ENCODE measurements at places on chromosomes 13 and 19.

- DNase-seq: no peak
Observed at GRCh38 chr19:44588771-44589112, 24.6 kb upstream of the IGSF23 start.

DNA sequence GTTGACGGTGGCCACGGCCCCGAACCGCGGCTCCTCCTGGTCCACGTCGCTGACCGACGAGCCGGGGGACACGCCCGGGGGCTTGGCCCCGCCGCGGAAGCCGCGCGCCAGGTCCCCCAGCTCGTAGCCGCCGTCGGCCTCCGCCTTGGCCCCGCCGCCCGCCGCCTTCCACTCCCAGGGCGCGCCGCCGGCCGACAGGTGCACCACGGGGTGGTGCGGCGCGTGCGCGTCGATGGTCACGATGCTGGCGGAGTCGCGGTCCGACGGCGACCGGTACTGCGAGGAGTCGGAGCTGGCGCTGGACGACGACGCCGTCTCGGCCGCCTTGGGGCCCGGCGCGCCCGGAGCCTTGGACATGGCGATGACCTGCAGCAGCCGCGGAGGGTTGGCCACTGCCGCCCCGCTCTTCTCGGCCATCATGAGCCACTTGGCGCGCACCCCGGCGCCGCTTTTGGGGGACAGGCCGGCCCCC is 9.0 kb downstream of the PLPPR3 start:
- peak; percentile 48 for DNase-seq

DNA sequence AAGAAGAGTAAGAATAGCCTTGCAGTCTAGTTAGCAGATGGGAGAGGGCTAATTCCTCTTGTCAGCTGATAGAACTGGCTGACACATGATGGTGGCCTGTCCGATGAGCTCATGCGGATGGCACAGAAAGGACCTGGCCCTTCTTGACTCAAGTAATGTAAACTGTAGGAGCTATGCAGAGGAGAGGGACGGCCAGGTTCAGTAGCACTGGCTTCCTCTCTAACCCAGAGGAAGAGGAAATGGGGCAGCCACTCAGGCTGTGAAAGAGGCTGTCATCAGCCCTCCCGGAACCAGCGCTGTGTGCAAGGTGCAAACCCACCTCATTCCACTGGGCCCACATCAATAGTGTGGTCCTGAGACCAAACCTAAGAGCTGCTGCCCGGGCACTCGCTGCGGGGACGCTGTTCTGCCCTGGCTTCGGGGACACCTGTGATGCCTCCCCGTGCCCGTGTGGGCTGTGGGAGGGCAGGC is 30.8 kb upstream of the USE1 start:
- no peak for DNase-seq

- DNase-seq: peak; percentile 23
Observed at GRCh38 chr19:29663861-29664752, 1.2 kb upstream of the PLEKHF1 start.

DNA sequence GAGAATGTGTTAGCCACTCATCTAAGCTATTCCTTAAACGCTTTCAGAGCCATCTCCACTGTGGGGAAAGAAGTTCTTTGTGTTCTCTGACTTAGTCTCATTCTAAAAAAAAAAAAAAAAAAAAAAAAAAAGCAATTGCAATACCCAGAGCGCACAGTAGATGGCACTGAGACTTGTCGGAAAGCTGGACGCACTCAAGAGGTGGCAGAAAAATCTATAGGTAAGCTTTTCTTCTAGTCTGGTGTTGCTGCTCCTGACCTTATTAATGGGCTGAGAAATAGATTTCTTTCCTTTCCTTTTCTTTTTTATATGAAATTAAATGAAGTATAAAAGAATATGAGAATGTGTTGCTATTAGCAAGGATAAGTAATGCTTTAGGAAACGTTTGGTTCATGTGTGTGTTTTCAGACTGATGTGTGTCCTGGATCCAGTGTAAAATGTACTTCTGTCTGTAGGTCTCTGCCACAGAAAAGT is 4.7 kb upstream of the GJB2 start:
- no peak for DNase-seq

DNA sequence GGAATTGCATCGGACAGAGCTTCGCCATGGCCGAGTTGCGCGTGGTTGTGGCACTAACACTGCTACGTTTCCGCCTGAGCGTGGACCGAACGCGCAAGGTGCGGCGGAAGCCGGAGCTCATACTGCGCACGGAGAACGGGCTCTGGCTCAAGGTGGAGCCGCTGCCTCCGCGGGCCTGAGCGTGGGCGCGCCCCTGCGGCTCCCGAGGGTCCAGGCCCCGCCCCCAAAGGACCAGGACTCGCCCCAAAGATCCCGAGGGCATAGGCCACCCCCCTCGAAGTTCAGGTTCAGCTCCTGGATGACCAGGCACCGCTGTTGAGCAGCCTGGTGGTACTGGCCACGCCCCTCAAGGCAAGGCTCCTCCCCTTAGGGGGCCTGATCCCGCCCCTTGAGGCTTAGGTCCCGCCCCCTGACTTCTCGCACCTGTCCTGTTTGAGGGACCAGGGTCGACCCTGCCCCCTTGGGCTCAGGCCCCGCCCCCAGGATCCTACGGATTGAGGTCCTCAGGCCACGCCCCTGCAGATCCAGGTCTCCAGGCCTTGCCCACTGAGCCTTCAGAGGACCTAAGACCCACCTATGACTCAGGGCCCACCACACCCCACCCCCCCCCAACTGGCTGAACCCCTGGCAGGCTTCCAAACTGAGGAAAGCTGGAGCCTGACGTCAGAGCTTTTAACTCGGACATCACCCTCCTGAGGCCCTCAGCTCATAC is 43.1 kb downstream of the CYP4F22 start:
- peak; percentile 34 for DNase-seq

- no peak for DNase-seq
Observed at GRCh38 chr19:18046059-18046718, 38.2 kb downstream of the ARRDC2 start.

GRCh38 chr19:48183356-48183755 is 12.9 kb downstream of the ZSWIM9 start:
- no peak for DNase-seq

DNA sequence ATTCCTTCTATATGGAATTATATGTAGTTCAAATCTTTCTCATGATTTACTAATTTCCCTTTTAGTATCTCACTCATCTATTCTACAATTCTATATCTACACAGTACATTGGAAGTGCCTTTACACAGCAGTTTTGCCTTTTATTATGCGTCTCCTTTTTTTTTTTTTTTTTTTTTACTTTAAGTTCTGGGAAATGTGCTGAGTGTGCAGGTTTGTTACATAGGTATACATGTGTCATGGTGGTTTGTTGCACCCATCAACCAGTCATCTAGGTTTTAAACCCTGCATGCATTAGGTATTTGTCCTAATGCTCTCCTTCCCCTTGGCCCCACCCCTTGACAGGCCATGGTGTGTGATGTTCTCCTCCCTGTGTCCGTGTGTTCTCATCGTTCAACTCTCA is 1150.1 kb upstream of the PRR20A start:
- no peak for DNase-seq

- DNase-seq: no peak
Observed at GRCh38 chr19:33794683-33795369, 1.8 kb upstream of the KCTD15 start.

- no peak for DNase-seq
Observed at GRCh38 chr19:1551068-1552040, 16.8 kb downstream of the MEX3D start.

DNA sequence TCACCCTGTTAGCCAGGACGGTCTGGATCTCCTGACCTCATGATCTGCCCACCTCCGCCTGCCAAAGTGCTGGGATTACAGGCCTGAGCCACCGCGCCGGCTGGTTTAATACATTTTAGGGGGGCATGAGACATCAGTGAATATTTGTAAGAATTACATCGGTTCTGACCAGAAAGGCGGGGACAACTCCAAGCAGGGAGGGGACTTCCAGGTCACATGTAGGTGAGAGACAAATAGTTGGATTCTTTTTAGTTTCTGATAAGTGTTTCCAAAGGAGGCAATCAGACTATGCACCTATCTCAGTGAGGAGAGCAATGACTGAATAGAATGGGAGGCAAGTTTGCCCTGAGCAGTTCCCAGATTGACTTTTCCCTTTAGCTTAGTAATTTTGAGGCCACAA is 3.7 kb upstream of the ZNF552 start:
- DNase-seq: no peak

- DNase-seq: no peak
Observed at GRCh38 chr13:31209841-31210210, 10.1 kb downstream of the B3GLCT start.

GRCh38 chr13:62799038-62799535 is 1383.4 kb upstream of the PCDH20 start:
- DNase-seq: no peak

DNA sequence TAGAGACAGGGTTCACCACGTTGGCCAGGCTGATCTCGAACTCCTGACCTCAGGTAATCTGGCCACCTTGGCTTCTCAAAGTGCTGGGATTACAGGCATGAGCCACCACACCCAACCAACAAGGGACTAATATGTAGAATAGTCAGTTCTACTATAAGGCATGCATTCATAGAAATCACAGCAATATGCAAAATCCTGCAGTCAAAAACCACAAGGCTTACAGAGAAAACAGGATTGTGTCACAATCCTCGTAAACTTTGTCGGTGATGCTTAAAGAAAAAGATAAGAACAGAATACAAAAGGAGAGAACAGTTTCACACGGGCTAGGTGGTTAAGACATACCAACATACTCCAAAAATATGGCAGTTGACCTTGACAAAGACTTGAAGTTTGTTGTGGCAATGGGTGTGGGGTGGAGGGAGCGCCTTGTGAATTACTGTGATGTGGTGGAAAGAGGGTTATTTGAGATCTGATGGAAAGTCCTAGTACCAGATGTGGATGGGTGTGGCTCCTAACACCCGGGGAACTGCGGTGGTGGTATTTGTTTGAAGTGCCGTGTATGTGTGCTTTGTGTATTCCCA is 12.4 kb downstream of the NOSIP start:
- no peak for DNase-seq

DNA sequence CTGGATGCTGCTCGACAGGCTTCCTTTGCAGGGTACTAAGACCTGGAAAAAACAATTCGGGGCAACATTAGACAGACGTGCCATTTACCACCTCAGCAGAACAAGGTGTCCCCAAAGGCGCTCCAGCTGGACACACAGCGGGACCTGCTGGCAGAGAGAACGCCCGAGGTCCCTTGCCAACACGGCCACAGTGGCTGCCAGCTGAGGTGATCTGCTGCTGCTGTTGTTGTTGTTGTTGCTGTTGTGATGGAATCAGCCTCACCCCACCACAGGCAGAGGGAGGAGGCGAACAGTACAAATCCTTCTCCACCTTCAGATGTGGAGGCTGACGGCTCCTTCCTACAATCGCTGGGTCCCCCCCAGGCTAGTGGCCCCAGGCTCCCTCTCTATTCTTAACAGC is 25.2 kb downstream of the ANKRD27 start:
- no peak for DNase-seq

GRCh38 chr13:113588394-113589111 is 4.0 kb downstream of the TFDP1 start:
- no peak for DNase-seq

DNA sequence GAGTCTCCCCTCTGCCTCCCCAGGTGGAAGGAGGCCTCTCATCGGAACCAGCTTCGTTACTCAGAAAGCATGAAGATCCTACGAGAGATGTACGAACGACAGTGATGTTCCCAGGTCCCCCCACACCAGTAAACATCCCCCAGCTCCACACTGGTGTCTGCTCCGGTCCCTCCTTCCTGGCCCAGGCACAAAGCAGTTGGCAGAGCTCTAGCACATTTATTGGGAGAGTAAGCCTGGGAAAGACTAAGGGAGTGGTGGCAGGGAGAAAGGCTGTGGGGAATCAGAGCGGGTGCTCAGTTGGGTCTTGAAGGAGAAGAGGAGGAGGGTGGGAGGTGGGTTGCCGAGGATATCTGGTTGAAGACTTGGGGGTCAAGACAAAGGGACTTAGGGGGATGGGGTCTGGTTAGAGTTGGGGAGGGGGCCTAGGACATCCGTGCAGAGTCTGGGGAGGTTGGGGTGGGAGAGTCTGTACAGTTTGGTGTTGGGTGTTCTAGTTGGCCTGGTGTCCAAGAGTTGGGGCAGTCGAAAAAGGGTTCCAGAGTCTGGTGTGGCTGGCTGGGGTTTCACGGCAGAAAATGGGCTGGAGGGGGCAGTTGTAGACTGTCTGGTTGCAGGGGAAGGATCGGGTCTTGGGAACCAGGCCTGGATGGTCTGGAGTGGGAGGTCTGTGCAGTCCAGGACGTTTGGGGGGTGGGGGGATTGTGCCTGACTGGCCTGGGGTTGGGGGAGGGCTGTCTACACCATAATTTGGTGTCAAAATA is 2.3 kb downstream of the HSPB6 start:
- DNase-seq: peak; percentile 24

DNA sequence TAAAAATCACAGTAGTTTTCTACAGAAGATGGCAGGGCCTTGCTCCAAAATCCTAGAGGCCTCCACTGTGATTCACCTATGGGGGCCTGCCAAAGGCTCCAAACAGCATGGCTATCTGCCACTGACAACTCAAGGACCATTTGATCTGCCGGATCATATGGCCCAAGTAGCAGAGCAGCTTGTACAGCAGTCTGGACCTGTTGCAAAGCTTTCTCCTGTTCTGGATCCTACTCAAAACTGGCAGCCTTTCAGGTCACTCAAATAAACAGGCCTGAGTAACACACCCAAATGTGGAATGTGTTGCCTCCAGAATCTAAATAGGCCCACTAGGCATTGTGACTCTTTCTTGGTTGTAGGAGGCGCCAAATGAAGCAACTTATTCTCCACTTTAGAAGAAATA is 1049.3 kb downstream of the PCDH9 start:
- DNase-seq: no peak

GRCh38 chr19:54518844-54519243 is 16.2 kb downstream of the LAIR2 start:
- peak; percentile 33 for DNase-seq

GRCh38 chr13:44306371-44307192 is 67.0 kb upstream of the SERP2 start:
- no peak for DNase-seq

- no peak for DNase-seq
Observed at GRCh38 chr13:110300090-110300815, 6.7 kb downstream of the COL4A1 start.

- DNase-seq: no peak
Observed at GRCh38 chr19:18286973-18287635, 5.7 kb upstream of the JUND start.

GRCh38 chr19:58362272-58362994 is at the start of gene ZNF497:
TSS of gene ZNF497 (minus strand) at chr19:58362751. CDS start at chr19:58357635, 5,116 bp downstream.
- DNase-seq: peak; percentile 98

DNA sequence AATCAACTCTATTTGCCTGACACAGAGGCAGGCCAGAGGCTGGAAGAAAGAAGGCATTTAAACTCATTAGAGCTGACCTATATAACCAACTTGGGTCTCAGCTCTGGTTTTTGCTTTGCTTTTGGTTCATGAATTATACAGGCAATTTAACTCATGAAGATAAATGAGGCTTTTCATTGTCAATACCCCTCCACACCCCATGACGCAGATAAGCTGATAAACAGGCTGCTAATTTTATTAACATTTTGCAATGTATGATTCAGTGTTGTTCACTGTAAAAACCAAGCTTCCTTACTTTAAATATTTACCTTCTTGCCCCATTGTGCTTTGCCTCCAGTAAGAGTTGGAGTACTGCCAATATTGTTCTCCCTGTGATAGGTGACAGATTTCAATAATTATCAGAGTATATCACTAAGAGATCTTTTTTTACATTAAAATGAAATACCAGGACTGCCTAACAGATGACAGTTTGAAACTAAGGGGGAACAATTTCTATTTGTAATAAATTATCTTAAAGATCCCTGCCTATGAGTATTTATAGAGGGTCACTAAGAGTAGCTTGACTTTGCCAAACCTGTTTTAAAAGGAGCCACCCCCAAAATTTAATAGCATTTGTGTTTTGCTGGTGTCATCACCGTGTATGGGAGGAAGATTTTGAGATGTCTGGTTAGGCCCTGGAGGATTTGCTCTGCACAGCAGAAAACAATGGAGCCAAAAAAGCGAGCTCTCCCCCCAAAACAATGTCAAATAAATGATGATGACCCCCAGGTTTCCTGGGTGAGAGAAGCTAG is 472.7 kb upstream of the NBEA start:
- no peak for DNase-seq

Measured in 8988T (cell line).